ENCODE measurements at places on chromosomes 3 and 15. TPM values are rescaled to one million over a fixed set of nuclear protein-coding genes. Genes with fewer than 3 reads are reported as not detected.
A peak's percentile ranks its signal among the peaks of the same experiment; 100 is the strongest.

DNA sequence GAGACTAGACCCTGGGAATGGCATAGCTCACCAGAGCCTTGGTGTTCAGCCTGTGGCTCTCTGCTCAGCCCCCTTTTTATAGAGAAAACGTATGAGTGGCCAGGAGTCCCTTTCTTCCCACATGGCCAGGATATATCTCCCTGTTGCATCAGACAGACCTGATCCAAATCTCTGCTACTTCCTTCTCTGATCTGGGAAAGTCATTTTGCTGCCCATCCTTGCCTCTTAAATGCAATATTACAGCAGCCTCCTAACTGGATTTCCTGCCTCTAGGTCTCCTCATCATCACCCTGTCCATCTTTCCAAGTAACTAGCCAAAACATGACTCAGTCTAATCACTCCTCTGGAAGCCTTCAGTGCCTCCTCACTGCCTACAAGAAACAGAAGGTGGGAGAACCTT is 42.9 kb downstream of the CTDSPL start:
- DNase-seq = no peak

DNA sequence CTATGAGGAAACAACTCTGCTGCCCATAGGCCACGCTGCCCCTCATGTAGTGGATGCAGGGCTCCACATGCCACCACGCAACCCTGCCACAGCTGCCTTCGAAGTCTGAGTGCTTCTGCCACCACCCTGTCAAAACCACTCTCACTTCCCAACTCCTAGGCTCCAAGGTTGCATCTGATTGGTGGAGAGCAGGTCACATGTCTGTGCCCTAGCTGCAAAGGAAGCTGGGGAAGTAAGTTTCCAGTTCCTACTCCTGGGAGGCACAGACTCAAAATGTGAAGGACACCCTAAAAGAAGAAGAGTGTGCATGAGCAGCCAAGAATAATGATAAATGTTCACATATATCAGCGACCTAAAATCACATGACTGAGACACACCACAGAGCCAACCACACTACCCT is 31.9 kb upstream of the TICRR start:
- DNase-seq = no peak

GRCh38 chr3:129277829-129278271 is 820 bp upstream of the HMCES start:
- DNase-seq = peak; percentile 5

GRCh38 chr3:181417748-181418147 is 294.0 kb upstream of the SOX2 start:
- peak; percentile 20 for DNase-seq

- no peak for DNase-seq
These were observed 38.4 kb downstream of the SLMAP start for GRCh38 chr3:57794501-57794900.

DNA sequence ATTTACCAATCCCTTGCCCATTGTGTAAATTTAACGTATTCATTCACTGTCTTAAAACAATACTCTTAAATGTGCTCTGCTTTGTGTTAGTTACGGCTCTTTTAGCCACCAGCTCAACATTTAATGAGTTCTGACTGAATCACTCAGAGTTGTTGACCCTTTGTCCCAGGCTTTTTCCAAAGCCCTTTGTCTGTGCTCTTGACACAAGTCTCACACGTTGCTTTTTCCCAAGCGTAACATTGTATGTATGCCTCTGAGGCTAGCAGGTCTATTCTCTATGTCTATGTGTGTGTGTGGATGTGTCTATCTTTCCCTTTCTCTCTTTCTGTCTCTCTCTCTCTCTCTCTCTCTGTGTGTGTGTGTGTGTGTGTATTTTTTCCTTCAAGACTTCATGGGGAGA is 435.4 kb upstream of the GOLIM4 start:
- peak; percentile 4 for DNase-seq

GRCh38 chr3:184282941-184283340 is 7.1 kb downstream of the ECE2 start:
- DNase-seq = no peak

- DNase-seq = no peak
These were observed 803.7 kb upstream of the ARRDC4 start for GRCh38 chr15:97156739-97157265.

The LTF gene
- total RNA-seq = not detected

All from neural crest cell (in vitro differentiated cells).